Thoracic aorta (tissue), 2 donors: ENCODE measurements at places on chromosomes 3 and 15.

- no peak overlapping the region for H3K4me3 ChIP-seq
- H3K36me3 ChIP-seq = peaks cover 31% of the 10 kb centered on the region
- H3K4me1 ChIP-seq = no peaks in the 10 kb centered on the region
- no peak for DNase-seq
These were observed 124.9 kb downstream of the FBN1 start for GRCh38 chr15:48520376-48521155.

GRCh38 chr3:19811689-19812088, 122.3 kb downstream of the EFHB start:
- no peak overlapping the region for H3K4me3 ChIP-seq
- H3K27ac ChIP-seq = no peak overlapping the region
- H3K36me3 ChIP-seq = no peaks in the 10 kb centered on the region
- no peaks in the 10 kb centered on the region for H3K27me3 ChIP-seq

GRCh38 chr3:110711851-110712516, 359.6 kb upstream of the NECTIN3 start:
- no peaks in the 10 kb centered on the region for H3K4me1 ChIP-seq
- no peak overlapping the region for H3K27ac ChIP-seq
- H3K36me3 ChIP-seq = no peaks in the 10 kb centered on the region

GRCh38 chr15:88002706-88003105, 253.8 kb downstream of the NTRK3 start:
- no peak overlapping the region for H3K4me3 ChIP-seq
- H3K27ac ChIP-seq = no peak overlapping the region
- H3K27me3 ChIP-seq = no peaks in the 10 kb centered on the region
- DNase-seq = no peak

- no peaks in the 10 kb centered on the region for H3K36me3 ChIP-seq
- H3K27me3 ChIP-seq = no peaks in the 10 kb centered on the region
- DNase-seq = no peak
- no peak overlapping the region for H3K4me3 ChIP-seq
- peaks cover 1% of the 10 kb centered on the region for H3K4me1 ChIP-seq
These were observed 321.8 kb downstream of the FEZF2 start for GRCh38 chr3:62051506-62051905.
